ENCODE measurements at places on chromosomes 16 and 17.
A peak's percentile ranks its signal among the peaks of the same experiment; 100 is the strongest.

DNA sequence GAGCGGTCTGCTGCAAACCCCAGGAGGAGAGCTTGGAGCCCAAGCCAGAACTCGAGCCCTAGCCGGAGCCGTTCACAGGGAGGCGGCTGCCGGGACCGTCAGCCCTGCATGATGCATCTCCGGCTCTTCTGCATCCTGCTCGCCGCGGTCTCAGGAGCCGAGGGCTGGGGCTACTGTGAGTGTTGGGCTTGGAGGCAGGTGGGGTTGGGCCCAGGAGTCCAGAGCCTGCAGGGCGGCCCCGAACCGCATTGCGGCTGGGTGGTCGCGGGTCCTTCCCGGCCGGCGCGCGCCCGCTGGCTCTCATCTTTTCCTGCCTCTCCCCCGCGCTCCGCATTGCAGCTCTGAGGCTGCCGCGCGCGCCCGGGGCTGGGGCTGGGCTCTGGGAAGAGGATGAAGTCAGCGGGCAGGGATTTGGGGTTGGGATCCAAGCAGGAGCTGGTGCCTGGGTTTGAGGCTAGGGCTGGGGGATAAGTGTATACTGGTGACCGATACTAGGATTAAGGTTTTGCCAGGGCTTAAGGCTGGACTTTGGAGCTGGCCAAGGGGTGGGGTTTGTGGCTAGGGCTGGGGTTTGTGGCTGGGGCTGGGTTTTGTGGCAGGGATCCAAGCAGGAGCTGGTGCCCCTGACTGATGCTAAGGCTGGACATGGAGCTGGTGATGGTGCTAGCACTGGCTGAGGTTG, 532 bp downstream of the CNTNAP1 start:
- DNase-seq = no peak

DNA sequence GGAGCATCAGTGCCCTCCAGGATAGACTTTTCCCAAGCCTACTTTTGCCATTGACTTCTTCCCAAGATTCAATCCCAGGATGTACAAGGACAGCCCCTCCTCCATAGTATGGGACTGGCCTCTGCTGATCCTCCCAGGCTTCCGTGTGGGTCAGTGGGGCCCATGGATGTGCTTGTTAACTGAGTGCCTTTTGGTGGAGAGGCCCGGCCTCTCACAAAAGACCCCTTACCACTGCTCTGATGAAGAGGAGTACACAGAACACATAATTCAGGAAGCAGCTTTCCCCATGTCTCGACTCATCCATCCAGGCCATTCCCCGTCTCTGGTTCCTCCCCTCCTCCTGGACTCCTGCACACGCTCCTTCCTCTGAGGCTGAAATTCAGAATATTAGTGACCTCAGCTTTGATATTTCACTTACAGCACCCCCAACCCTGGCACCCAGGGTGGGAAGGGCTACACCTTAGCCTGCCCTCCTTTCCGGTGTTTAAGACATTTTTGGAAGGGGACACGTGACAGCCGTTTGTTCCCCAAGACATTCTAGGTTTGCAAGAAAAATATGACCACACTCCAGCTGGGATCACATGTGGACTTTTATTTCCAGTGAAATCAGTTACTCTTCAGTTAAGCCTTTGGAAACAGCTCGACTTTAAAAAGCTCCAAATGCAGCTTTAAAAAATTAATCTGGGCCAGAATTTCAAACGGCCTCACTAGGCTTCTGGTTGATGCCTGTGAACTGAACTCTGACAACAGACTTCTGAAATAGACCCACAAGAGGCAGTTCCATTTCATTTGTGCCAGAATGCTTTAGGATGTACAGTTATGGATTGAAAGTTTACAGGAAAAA, 9.7 kb upstream of the CYLD start:
- DNase-seq = no peak

- no peak for DNase-seq
Measured at GRCh38 chr16:21574372-21574771, 25.0 kb upstream of the METTL9 start.

- no peak for DNase-seq
Measured at GRCh38 chr16:53085931-53086421, 31.2 kb downstream of the CHD9 start.

DNA sequence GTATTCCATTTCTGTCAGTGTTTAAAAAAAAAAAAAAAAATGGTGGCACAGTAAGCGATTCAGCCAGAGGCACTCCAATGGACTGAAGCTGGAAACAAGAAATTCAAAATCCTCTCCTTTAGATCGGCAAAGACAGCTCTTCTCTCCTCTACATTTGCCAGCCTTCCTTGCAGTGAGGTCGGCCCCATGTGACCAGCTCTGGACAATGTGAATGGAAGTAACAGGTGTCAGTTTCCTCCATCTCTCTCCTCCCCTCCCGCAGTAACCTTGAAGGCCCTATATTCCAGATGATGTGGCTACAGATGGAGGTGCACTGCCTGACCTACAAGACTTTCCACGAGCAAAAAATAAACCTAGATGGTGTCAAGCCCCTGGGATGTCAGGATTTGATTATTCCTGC, 15.0 kb downstream of the CUEDC1 start:
- no peak for DNase-seq

DNA sequence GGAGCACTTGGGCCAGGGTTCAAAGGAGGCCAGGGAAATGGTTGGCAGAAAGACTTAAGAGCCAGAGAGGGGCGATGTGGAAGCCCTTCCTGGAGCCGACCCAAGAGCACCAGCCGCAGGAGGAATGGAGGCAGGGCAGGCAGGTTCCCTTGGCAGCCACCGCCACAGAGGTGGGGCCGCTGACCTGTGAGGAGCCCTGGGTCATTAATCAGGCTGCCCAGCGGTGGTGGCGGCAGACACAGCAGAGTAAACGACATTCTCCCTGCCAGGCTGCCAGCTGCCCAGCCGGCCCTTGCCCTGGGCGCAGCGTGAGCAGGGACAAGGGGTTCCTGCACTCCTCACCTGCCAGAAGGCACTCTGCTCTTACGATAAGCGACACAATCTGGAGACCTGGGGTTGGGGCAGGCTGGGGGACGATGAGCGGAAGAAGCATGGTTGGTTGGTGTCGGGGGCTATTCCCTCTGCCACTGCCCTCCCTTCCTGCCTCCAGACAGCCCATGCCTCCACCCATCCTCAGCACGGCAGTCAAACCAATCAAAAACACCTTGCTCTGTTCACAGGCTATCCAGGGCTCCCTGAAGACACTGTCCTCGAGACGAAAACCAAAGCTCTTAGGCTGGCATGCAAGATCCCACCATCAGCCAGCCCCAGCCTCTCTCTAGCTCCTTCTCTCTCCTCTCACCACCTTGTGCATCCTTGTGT, 40.9 kb downstream of the PLXDC1 start:
- DNase-seq = no peak

- no peak for DNase-seq
Measured at GRCh38 chr17:2481760-2482159, 29.9 kb downstream of the METTL16 start.

DNA sequence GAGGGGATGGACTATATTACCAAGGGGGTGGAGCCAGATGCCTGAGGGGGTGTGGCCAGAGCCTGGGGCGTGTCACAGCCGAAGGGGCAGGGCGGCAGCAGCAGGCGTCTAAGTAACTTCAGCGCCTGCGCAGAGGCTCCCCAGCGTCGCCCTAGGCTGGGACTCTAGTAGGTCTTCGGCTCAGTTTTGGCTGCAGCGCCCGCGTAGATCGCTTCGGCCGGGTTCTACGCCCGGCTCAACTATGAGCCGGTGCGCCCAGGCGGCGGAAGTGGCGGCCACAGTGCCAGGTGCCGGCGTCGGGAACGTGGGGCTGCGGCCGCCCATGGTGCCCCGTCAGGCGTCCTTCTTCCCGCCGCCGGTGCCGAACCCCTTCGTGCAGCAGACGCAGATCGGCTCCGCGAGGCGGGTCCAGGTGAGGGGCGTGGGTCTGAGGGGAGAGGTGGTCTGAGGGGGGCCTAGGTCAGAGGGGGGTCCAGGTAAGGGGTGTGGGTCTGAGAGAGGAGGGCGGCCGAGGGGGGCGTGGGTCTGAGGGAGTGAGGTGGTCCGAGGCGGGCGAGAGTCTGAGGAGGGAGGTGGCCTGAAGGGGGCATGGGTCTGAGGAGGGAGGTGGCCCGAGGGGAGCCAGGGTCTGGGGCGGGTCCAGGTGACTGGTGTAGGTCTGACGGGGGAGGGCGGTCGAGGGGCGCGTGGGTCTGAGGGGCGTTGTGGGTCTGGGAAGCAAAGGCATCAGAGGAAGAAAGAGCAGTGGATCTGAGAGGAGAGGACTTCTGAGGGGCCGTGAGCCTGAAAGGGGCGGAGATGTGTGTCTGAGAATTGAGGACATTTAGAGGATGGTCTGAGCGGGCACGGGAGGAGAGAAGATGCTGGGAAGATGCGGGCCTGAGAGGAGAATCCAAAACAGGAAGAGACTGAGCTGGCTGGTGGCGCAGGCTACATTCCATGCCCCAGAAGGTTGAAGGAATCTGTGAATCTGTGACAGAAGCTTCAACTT, at the start of gene LPCAT2:
Gene LPCAT2 (plus strand): TSS at position 132 of the 991 bp plus-strand sequence. CDS start 110 bp downstream, at position 242.
- DNase-seq = peak; percentile 20

- peak; percentile 43 for DNase-seq
Measured at GRCh38 chr17:44655983-44656710, at the start of gene MEIOC. TSS of gene MEIOC (plus strand) at chr17:44656468. CDS start at chr17:44656614, 146 bp downstream.

DNA sequence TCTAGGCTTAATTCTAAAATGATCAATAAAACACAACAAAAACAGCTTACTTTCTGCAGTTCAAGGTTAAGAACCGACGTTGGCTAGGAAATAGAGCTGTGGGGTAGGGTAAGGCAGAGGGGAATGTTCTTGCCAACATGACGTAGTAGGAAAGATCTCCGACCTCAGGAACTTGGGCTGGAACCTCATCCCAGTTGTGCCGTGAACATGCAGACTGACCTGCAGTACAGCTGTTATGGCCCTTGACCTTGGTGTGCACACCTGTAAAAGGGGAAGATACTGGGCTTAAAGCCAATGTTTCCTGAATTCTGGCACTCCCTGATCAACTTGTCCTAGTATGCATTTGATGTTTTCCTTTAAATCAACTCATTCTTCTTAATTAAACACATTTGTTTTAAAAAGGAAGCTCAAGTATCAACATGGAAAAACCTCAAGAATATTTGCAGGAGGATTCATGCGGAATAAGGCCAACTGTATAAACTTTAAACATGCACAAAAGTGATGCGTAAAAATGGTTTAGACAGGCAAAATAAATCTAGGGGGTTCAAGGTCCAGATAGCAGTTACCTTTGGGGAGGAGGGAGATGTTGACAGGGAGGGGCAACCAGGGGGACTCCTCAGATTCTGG, 14.2 kb upstream of the SLC6A2 start:
- no peak for DNase-seq

GRCh38 chr16:4067262-4068001, 48.8 kb downstream of the ADCY9 start:
- DNase-seq = no peak

DNA sequence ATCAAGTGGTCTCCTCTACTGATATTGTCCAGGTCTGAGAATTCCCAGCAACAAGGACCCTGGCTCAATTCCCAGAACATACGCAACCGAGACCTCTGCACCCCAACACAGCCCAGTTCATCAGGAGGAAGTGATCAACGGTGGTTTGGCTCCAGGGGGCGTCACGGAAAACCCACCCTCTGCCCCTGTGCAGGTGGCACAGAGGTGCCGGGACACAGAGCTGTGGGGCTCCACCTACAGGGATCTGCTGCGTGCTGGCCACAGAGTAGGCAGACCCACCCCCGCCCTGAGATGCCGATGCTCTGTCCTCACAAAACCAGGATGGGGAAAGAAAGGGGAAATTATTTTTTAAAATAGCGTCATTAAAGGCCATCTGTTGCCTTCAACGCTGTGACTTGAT, 69.6 kb downstream of the LMF1 start:
- DNase-seq = no peak

- no peak for DNase-seq
Measured at GRCh38 chr16:14447783-14448182, 182.3 kb downstream of the PARN start.

GRCh38 chr17:11264183-11264871, 23.3 kb downstream of the SHISA6 start:
- no peak for DNase-seq

DNA sequence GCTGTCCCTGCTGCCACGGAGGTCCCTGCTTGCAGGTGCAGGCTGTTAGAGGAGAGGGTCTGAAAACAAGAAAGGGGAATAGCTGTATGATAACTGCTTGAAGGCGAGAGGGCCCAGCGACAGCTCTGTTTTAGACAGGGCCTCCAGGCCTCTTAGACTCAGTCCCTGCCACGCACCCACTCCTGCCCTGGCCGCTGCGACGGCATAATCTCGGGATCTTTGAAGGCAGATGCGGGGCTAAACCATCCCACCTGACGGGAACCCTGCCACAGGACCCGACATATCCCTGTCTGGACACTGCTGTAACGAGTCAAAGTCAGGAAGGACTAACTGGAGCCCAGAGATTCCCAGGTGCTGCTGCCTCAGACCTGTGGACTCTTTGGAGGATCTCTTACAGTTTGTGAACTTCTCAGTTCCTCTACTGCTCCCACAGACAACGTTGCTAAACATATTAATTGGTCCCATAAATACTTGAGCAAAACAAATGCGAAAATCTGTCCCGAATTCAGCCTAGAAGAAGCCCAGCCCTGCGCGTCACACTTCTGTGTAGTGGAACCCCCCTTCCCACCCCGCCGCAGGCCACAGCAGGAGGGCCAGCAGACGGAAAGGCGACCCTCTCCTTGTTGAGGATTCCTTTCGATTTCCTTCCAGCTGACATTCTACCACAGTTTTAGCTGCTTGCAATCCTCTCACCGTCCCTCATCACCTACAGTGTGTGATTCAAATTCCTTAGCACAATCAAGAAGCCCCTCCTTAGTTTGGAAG, 998 bp upstream of the TMEM11 start:
- DNase-seq = no peak

DNA sequence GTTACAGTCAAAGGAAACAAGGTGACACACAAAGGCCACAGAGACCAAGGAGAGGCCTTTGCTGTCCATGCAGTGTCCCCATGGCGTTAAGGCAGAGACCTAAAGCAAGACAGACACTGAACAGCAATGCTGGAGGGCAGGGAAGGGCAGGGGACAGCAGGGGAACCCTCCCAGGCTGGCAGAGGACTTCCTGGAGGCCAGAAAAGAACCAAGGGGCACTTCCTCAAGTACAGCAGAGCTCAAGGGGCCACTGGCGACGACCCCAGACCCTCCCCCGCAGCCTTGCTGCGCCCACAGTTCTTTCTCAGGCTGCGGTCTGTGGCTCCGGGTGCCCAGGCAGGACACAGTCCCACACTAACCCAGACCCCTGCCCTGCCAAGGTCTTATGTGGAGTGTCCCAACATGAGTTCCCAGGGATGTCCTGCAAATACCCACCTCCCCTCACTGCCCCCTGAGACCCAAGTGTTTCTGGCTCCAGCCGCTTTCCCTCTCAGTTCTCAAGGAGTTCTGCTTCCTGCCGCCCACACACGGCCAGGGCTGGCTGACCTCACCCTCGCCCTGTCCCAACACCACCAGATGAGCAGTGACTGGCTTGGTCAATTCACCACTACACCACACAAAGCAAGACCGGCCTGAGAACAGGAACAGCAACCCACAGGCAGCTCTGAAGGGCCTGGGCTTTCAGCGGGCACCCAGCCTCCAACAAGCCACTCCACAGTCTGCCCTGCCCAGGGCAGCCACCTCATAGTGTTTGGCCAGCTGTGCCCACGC, 4.2 kb downstream of the CLCN7 start:
- no peak for DNase-seq

- DNase-seq = no peak
Measured at GRCh38 chr16:4217204-4218131, 24.4 kb downstream of the SRL start.

GRCh38 chr17:80453998-80454556, 22.3 kb downstream of the NPTX1 start:
- DNase-seq = no peak

- DNase-seq = no peak
Measured at GRCh38 chr17:57669671-57670529, 75.2 kb downstream of the CCDC182 start.

GRCh38 chr17:64503821-64504768, 2.0 kb downstream of the DDX5 start:
- no peak for DNase-seq

Measured in stimulated activated CD4-positive, alpha-beta T cell treated with anti-CD3 and anti-CD28 coated beads, Interleukin-1b, Interleukin-23, amount 100 ng/mL, for 4 hours (primary cell).